ENCODE measurements at places on chromosomes 6 and 20.

DNA sequence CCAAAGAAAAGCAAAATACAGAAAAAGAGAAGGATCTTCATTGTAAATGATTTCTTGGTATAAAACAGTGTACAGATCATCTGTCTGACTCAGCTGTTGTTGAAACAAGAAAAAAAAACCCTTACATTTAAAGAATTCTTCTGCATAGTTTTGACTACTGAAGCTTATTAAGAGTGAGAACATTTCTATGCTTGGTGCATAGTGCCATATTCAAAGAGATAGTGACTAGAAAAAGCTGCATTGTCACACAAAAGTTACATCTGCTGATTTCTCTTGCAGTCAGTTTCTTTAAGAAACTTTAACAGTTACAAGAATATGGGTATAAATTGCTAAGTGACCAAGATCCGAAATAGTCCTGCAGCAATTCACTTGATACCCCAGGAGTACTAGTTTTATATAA lies at the start of gene DEFB112:
DEFB112 (minus strand) TSS at position 101 of the 400 bp plus-strand sequence; CDS start at position 41, 60 bp downstream.
- DNase-seq: no peak

DNA sequence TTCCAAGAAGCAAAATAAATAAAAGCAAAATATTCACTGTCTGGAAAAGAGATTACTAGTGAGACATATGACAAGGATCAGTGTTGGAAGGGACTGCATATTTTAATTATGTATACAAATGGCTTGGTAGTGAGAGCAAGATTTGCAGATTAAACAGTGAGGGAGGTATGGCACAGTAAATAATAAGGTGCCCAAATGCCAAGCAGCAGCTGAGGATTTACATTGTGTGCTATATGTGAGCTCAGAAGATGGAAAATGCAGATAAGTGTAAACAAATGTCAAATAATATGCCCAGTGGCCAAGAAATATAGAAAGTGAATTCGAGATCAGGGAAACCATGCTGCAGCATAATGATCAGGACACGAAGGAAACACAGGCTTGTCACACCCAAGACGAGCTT lies 173.8 kb upstream of the NRSN1 start:
- no peak for DNase-seq

DNA sequence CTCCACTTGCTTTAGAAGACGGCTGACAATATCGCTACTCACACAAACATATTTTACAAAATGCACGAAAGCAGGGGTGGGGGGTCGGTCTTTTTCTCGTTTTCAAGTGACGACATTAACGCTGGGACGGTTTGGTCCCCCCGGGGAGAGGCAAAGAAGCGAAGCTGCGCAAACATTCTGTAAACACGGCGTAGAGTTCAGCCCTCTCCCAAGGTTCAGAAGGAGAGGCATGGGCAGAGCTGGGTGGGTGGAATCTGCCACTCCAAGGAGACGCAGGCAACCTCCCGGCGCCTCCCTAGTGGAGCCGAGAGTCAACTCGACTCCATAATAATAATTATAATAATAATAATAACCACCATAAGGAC lies 2.4 kb downstream of the NKX2-2 start:
- no peak for DNase-seq

GRCh38 chr20:56859801-56860261 lies 230.7 kb downstream of the TFAP2C start:
- DNase-seq: no peak

- DNase-seq: no peak
Measured at GRCh38 chr20:37439223-37439933, 81.7 kb upstream of the NNAT start.

- DNase-seq: no peak
Measured at GRCh38 chr6:151387175-151387970, 4.0 kb downstream of the ZBTB2 start.

DNA sequence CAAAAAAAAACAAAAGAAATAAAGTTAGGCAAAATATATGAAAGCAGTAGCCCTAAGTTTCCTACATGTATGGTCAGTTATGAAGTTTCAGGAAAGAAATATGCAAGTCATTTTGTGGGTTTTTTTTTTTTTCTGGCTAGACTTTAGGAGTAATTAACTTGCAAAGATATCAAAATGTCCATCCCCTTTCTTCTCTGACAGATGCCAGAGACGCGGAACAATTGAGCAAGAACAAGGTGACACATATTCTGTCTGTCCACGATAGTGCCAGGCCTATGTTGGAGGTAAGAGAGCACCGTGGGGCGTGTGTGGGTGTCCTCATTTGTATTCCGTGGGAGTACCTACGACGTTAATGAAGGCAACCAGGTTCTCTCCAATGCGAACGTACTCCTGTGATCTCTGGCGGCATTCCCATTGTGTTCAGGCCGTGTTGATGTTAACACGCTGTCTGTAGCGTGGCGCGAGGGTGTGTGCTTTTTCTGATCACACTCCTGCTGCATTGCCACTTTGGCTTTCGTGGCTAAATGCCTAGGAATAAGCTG lies 19.5 kb downstream of the DUSP22 start:
- DNase-seq: no peak
